ENCODE measurements at places on chromosomes 6 and 20.
A peak's percentile ranks its signal among the peaks of the same experiment; 100 is the strongest.

DNA sequence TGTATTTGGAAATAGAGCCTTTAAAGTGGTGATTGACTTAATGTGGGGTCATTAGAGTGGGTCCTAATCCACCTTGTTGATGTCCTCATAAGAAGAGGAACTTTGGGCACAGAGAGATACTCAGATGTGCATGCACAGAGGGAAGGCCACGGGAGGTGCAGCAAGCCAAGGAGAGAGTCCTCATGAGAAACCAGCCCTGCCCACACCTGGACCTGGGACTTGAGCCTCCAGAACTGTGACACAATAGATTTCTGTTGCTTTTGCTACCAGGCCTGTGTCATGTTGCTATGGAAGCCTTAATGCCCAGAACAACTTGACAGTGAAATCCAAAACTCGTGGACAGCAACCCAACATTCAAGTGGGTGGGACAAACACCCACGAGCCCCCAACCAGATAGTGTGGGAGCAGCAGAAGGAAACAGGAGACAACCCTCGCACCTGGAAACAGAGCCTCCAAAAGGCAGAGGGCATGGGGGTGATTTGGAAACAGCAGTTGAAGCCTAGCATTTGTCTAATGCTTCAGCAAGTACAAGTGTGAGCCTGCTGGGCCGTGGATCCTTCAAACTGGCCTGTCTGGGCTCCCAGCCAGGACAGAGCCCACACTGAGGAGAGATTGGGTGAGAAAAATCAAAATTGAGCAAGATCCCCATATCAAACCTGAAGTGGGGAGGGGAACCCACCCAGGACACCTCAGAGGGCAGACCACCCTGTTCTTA is 201.0 kb upstream of the CST7 start:
- DNase-seq, result no peak

DNA sequence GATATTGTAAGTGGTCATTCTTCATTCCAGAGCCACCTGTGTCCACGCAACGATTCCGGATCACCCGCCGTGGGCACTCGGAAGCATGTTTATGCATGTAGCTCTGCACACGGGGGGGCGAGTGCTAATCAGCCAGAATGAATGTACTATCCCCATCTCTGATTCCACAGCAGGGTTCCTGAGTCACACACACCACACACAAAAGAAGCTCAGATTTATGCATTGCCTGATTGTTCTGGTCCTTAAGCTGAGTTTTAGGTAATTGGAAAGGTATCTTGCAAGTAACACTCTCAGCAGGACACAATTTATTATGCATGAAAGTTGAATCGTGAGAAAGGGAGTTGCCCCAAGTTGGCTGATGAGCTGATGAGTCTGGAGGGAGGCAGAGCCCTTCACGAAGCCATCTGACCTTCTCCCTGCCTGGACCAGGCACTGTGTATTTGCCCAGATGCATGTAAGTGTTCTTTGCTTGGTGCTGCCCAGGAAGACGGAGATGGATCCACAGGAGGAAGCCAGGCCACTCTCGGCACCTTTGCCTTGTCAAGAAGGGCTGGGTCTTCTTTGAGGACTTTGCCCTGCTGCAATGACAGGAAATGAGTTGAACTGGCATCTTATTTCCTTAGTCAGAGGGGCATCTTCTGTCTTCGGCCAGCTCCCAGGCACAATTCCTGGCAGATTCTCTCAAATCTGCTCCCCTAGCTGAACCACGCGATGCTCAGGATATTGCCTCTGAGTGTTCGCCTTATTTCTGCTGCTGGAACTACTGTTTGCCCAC is 141.1 kb downstream of the SYNDIG1 start:
- DNase-seq, result peak; percentile 95

DNA sequence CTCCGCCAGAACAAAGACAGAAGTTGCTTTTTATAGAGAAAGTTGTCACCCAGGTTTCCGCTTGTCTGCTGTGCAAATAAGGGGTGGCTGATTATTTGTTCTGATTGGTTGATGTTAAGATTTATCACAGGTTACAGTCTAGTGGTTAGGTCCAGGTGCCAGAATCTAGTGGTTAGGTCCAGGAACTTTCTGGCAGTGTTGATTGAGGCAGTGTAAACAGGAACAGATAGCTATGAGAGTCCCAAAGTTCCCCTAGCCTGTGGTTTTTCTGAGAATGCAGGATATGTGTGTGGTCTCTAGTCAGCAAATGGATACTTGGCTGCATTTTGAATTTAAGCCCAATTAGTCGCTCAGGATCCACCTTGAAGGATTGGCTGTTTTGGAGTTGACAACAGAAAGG is 148.0 kb downstream of the TMEM200A start:
- DNase-seq, result no peak

- DNase-seq, result no peak
Observed at GRCh38 chr6:103079867-103080266, 1686.4 kb downstream of the GRIK2 start.

- DNase-seq, result no peak
Observed at GRCh38 chr6:152879681-152880080, 103.2 kb downstream of the FBXO5 start.

- DNase-seq, result no peak
Observed at GRCh38 chr6:38306931-38307330, 332.8 kb downstream of the BTBD9 start.

- no peak for DNase-seq
Observed at GRCh38 chr6:46269447-46270229, 98.9 kb upstream of the ENPP5 start.

- DNase-seq, result peak; percentile 86
Observed at GRCh38 chr20:60057866-60058807, 99.9 kb downstream of the CDH26 start.

DNA sequence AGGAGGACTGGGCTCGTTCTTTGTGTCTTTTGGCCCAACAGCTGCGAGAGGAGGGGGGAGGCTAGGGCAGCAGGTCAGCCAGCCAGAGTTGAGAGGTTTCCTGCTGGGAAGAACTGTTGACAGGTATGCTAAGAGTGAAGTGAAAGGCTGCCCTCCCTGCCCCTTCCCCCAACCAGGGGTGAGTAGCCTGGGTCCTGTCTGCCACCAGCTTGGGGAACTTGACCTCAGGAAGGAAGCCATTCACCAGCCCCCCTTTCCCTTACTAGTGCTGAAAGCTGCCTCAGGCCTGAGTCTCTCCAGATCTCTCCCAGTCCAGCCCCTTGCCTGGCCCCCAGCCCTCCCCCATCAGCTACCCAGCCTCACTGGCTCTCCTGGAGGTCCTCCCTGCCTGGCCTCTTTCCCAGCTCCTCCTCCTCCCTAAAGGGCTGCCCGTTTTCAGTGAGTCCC is 20.7 kb upstream of the ZNF76 start:
- DNase-seq, result no peak

DNA sequence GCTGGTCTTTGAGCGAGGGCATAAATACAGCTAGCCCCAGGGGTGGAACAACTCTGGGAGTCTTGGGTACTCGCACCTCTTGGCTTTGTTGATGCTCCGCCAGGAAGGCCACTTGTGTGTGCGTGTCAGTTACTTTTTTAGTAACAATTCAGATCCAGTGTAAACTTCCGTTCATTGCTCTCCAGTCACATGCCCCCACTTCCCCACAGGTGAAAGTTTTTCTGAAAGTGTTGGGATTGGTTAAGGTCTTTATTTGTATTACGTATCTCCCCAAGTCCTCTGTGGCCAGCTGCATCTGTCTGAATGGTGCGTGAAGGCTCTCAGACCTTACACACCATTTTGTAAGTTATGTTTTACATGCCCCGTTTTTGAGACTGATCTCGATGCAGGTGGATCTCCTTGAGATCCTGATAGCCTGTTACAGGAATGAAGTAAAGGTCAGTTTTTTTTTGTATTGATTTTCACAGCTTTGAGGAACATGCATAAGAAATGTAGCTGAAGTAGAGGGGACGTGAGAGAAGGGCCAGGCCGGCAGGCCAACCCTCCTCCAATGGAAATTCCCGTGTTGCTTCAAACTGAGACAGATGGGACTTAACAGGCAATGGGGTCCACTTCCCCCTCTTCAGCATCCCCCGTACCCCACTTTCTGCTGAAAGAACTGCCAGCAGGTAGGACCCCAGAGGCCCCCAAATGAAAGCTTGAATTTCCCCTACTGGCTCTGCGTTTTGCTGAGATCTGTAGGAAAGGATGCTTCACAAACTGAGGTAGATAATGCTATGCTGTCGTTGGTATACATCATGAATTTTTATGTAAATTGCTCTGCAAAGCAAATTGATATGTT is 19.2 kb downstream of the IRF4 start:
- DNase-seq, result no peak

Data from A673 (cell line).